ENCODE measurements at places on chromosomes 5 and 9. TPM values are rescaled to one million over a fixed set of nuclear protein-coding genes. Genes with fewer than 3 reads are reported as not detected.

GRCh38 chr5:111820072-111820471 lies 63.1 kb upstream of the NREP start:
- DNase-seq, result no peak

- DNase-seq, result no peak
These were observed 88.0 kb downstream of the ANKRD55 start for GRCh38 chr5:56145106-56145505.

GRCh38 chr9:4984171-4984620 lies 876 bp upstream of the JAK2 start:
- no peak for DNase-seq

DNA sequence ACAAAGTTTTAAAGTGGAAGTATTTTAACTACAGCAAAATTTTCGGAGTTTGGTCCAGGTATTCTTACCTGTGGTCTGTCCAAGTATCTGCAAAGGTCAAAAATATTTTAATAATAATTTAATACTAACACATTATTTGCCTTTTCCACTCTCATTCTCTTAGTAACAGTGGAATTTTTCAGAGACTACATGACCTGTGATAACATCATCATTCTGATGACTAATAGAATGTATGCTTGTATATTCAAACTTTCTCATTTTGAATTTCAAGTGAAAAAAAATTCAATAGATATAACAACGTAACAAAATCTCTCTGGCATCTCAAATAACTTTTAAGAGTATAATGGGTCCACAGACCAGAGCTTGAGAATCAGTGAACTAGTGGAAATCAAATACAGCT lies 78.3 kb downstream of the FBXL17 start:
- no peak for DNase-seq

DNA sequence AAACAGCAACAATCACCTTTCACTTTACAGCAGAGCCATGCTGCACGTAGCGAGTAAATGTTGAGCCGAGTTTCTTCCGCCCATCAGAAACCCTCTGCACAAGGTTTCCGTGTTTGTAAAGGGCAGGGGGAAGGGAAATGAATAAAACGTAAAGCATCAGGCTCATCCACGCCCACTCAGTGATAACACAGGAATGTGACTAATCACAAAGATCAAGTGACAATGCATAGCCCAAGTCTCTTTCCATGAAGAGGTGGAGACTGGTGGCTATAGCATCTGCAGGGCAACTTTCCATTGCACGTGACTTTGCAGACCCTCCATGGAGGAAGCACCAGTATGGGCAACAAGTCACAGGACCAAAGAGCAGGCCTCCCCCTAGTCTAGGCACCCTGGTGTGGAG lies 56.6 kb downstream of the CAMSAP1 start:
- DNase-seq, result no peak

GRCh38 chr5:142065273-142065672 lies 43.3 kb upstream of the NDFIP1 start:
- no peak for DNase-seq

- no peak for DNase-seq
These were observed 4.4 kb upstream of the GRPEL2 start for GRCh38 chr5:149340920-149341319.

DNA sequence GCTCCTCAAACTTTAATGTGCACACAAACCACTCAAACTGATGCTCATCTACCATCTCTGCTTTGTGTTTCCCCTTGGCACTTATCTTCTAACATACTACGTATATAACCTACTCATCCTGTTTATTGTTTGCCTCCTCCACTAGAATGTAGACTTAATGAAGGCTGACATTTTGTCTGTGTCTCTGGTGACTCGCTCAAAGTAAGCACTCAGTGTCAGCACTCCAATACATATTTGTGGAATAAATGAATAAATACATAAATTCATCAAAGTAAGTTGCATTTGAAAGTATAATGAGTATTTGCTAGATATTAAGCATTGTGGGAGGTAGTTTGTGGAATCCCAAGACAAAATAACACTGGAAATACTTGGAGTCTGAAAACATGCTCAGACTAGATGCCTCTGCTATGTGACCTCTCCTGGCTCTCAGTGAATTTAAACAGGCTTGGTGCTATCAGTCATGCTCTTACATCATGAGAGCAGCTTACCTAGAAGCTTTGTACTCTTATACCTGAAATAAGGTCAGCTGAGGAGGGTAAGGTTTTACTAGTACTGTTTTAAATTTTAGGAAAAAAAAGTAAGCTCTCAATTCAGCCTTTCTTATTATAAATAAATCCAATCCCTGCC lies 37.0 kb upstream of the RANBP6 start:
- no peak for DNase-seq

- DNase-seq, result no peak
These were observed 5.8 kb downstream of the TLX3 start for GRCh38 chr5:171314728-171315385.

GRCh38 chr5:110439296-110439695 lies 287.2 kb downstream of the TMEM232 start:
- no peak for DNase-seq

GRCh38 chr9:14391620-14392019 lies 77.7 kb upstream of the NFIB start:
- DNase-seq, result peak; percentile 21

- no peak for DNase-seq
These were observed 6.6 kb upstream of the STC2 start for GRCh38 chr5:173334808-173335207.

Gene FLT4
- 0.31 TPM for total RNA-seq

Gene OCLN
- 4.0 TPM for total RNA-seq

Gene FCN2
- not detected for total RNA-seq

Gene COL5A1
- total RNA-seq, result 6.5 TPM

Gene MARCHF11
- total RNA-seq, result not detected
